ENCODE measurements at places on chromosomes 3 and 15.

GRCh38 chr3:168093790-168094189 is 1.9 kb downstream of the GOLIM4 start:
- DNase-seq, result no peak

- DNase-seq, result no peak
Observed at GRCh38 chr15:36960947-36961227, 139.5 kb downstream of the MEIS2 start.

- no peak for DNase-seq
Observed at GRCh38 chr3:36380221-36381031, at the start of gene STAC. STAC (plus strand) TSS chr3:36380504; CDS start chr3:36380644, 140 bp downstream.

DNA sequence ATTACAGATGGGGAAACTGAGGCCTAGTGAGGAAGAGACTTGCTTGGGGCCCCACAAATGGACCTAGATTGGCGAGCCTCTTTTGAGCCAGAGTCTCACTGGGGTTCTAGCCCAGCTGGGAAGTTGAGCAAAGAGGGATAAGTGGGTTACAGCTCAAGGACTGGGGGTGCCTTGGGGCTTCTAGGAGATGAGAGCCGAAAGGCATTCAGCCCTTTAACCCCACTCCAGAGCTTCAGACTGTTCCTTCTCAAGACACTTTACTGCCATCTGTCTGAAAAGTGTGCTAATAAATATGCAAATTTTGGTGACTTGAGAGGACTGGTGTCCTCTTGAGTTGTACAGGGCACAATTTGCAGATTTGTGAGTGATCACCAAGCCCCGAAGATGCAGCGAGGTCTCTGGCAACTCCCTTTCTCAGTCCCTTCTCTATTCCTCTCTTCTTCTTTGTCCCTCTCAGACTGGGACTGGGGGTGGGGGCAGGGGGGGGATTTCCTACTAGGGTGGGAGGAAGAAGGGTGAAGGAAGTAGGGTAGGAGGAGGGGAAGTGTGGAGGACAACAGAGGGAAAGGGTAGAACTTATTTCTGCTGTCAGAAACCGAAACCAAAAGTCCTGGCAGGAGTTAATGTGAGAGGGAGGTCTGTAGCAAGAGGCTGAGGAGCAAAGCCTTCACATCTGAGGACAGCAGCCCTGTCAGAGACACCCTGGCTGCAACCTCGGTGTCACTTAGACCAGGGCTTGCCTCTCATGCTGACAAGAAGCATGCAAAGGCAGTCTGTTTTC is 16.2 kb upstream of the ANKDD1A start:
- peak; percentile 74 for DNase-seq

DNA sequence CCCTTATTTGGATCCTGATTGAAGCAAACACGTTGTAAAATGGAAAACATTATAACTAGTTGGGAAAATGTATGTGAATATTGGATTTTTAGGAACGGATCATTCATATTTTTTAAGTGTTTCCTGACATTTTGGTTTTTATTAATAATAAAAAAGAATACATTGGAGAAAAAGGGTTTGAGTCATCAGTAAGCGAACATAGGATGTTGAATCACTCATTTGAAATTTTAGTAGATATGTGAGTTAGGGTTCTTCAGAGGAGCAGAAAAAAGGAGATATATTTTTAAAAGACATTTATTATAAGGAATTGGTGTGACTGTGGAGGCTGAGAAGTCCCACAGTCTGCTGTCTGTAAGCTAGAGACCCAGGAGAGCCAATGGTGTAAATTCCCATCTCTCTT is 258.5 kb downstream of the PTPRG start:
- DNase-seq, result no peak

DNA sequence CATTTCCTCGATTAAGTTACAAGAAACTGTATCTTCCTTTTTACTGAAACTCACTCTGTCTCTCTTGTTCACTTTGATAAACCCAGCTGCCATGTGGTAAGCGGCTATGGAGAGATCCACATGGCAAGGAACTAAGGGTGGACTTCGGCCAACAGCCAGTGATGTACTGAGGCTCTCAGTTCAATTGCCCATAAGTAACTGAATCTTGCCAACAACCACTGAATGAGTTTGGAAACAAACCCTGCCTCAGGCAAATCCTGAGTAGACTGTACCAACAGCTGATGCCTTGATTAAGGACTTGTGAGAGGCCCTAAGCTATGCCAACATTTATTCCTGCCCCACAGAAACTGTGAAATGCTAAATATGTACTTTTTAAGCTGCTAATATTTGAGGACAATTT is 433.5 kb downstream of the PLOD2 start:
- no peak for DNase-seq

DNA sequence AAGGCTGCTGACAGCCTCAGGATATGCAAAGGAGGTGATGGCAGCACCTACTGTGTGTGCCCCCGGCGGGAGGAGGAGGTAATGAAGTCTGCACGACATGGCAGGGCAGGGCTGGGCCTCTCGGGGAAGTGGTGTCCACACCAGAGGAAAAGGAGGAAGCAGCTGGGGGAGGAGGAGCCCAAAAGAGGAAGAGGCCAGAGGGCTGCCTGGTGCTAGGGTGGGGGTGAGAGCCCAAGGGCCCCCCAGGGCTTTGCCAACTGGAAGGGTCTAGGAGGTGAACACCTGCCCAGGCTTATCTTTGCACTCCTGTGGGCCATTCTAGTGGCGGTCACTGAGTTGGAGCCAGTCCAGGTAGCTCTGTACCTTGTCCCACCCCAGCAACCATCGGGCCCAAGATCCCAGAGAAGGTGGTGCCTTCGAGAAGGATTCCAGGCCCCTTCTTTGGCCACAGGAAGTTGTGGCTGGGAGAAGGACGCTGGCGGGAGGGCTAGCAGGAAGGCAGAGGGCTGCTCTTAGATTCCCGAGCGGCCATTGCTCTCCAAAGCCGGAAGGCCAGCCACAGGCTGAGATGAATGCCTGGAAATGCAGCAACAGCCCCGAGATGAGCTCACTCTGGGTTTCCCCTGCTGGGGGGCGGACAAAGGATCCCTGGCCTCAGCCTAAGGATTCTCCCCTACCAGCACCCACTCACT is 7.0 kb downstream of the GNAI2 start:
- DNase-seq, result peak; percentile 86

- no peak for DNase-seq
Observed at GRCh38 chr15:57785959-57786358, 79.4 kb downstream of the POLR2M start.

GRCh38 chr3:148006508-148006907 is 597.3 kb downstream of the ZIC1 start:
- DNase-seq, result peak; percentile 96

DNA sequence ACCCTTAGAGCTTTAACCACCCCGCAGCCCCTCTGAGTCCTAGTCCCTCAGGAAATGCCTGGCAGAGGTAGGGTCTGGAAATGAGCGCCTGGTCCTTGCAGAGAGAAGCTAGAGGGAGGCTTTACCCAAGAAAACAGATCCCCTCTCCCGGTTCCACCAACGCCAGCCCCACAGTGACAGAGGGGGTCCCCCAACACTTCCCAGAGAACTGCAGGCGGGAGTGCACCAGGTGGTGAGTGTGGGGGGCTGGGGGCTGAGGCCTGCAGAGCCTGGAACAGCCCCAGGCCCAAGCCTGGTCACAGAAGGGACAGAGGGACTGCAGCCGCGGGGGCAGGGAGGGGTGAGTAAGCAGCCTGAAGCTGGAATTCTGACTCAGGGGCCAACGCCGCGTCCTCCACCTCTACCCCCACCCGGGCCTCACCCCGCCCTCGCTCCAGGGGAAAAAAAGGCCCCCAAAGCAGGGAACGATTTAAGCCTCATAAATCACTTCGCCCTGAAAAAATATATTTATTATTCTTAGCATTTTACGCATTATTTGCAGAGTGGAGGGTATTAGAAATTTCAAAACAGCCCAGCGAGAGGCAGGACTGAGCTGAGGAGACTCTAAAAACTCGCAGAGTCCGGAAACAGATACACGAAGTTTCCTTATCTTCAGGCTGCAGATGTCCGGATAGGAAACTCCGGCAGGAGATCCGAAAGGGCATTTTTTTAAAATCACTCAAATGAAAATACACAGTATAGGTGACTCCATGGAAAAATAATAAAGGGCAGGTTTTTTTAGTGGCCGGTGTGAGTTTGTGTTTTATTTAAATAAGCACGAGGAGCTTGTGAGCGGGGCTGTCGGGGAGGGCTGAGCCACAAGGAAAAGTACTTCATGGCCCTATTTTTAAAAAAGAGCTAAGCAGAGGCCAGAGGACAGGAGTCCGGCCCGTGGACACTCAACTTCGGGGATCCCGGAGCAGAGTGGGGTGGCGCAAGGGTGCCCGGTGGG is 10.0 kb downstream of the GATA2 start:
- peak; percentile 67 for DNase-seq

DNA sequence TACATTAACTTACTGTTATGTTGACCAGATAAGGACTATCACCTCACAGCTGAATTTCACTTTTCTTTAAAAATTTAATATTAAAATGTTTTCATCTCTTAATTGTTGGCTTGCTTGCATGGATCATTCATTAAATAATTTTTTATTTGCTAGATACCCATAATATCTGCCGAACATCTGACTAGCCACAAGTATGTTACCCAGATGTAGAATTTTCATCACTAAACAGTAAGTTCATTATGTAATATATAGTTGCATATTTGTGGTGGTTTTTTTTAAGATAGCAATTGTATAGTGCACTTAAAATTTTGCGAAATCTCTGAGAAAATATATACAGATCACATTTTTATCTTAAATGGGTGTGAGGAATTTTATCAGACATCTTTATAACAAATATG is 190.4 kb downstream of the MBNL1 start:
- DNase-seq, result peak; percentile 50

All from choroid plexus epithelial cell (primary cell).